ENCODE measurements at places on chromosomes 2 and 18. TPM values are rescaled to one million over a fixed set of nuclear protein-coding genes. Genes with fewer than 3 reads are reported as not detected.

CELF4 gene
- total RNA-seq = not detected

GRP gene
- total RNA-seq = not detected

DSC3 gene
- 0.09 TPM for total RNA-seq

PLCD4 gene
- 1.2 TPM for total RNA-seq

LIPG gene
- total RNA-seq = 3.2 TPM

EFEMP1 gene
- total RNA-seq = 1,009 TPM

SETBP1 gene
- total RNA-seq = 15.0 TPM

CTLA4 gene
- not detected for total RNA-seq

Measured in fibroblast of the aortic adventitia (primary cell).